ELR (cell line): ENCODE measurements at places on chromosomes 13 and 19.

DNA sequence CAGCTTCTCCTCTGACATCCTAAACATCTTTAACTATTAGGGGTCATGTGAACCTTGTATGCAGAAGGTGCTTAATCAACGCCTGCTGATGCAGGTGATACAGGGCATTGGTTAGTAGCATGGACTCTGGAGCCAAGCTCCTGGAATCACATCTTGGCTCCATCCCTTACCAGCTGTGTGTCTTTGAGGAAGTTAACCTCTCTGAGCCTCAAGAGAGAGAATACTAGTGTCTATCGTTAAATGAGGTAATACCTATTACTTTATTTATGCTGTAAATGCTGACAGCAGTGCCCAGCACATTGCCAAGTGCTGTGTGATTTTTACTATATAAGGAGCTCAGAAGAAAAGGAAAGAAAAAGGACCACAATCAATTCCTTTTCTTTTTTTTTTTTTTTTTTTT lies 11.2 kb upstream of the SELENOW start:
- no peak for DNase-seq

- peak; percentile 41 for DNase-seq
Observed at GRCh38 chr13:101845245-101846020, 393.0 kb downstream of the ITGBL1 start.

GRCh38 chr19:19490214-19490968 lies 25.0 kb downstream of the TSSK6 start:
- DNase-seq = peak; percentile 87

GRCh38 chr13:40120288-40120687 lies 464.8 kb downstream of the COG6 start:
- no peak for DNase-seq

DNA sequence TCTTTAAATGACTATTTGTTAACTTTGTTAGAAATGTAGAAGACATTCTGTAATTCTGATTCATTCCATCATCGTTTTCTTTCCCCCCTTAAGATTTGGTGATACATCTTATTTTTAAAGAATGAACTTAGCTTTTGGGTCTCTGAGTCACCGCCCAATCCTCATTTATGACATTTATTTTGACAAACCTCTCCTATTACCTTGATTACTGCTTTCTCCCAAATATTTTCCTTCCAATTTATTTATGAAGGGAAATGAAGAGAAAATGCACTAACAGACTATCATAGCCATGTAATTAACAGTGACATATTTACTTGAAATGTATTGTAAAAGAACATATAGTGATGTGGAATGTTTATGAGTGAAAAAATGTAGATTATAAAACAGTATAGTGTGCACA lies 241.6 kb downstream of the DCLK1 start:
- DNase-seq = no peak

DNA sequence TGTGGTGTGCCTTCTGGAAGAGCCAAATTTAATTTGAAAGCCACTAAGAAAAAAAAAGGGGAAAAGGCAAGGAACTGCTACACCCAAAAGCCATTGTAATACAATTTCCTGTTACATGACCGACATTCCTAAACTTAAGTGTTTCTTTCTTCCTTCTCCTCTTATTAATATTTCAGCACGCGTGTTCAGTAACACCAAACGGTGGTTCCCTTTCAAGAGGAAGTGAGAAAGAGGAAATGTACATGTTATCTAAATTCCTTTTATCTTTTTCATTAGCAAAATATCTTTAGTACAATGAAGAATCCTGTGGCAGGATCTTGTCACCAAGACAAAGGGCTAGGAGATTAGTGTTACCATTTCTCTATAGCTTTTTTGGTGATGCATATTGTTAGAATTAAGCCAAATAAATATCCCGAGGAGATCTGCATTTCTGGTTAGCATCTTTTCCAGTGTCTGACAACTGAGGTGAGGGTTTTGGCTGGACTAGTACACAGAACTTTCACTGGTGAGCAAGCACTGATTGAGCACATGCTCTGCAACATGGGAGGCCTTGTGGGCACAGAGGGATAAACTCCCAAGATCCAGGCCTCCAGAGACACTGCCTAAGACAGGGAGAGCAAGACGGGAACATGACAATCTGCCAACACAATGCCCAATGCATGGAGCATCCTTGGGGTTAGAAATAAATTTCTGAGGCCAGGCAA lies 22.1 kb downstream of the LATS2 start:
- DNase-seq = no peak

- DNase-seq = peak; percentile 80
Observed at GRCh38 chr13:25732111-25732865, 319.5 kb downstream of the SHISA2 start.

GRCh38 chr13:48094404-48094780 lies 512 bp downstream of the MED4 start:
- DNase-seq = peak; percentile 28

DNA sequence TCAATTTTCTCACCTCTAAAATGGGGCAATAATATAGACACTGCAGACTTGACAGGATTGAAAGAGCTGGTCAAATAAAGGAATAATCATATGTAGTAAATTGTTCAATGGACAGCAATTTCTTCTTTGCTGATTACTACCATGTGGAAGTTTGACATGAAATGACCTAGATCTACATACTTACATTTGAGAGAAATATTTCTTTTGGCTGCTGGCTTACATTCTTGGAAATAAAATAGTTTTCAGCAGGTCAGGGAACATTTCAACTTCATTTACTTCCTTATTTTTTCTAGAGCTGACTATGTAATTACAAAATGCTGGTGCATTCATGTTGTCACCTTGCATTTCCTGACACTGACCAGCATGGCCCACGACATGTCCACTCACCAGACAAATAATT lies 294.6 kb upstream of the MIR17HG start:
- no peak for DNase-seq
